A549 treated with RU486 at 1 μM for 4 hours (cell line): ENCODE measurements at places on chromosomes 3 and 15. TPM values are rescaled to one million over a fixed set of nuclear protein-coding genes. Genes with fewer than 3 reads are reported as not detected.

POC1A gene
- 15.2 to 19.4 TPM (median 18.7 TPM) in 5 replicates for total RNA-seq

CCDC9B gene
- 13.4 to 21.7 TPM (median 17.2 TPM) in 5 replicates for total RNA-seq

CHDH gene
- total RNA-seq: 1.8 to 3.4 TPM (median 2.4 TPM) in 5 replicates

SQOR gene
- 70.0 to 86.5 TPM (median 76.1 TPM) in 5 replicates for total RNA-seq

FBXL22 gene
- 0.14 to 0.31 TPM (median 0.19 TPM) in 5 replicates for total RNA-seq

KLHL6 gene
- not detected in 5 replicates for total RNA-seq

TMEM212 gene
- not detected in 5 replicates for total RNA-seq

ALS2CL gene
- total RNA-seq: 4.5 to 7.8 TPM (median 6.3 TPM) in 5 replicates

PEX5L gene
- not detected in 5 replicates for total RNA-seq

ANKUB1 gene
- not detected in 5 replicates for total RNA-seq

TMED3 gene
- 157 to 196 TPM (median 189 TPM) in 5 replicates for total RNA-seq

MOBP gene
- 0.05 to 0.20 TPM in 2 of 5 replicates, not detected in the others for total RNA-seq

ITIH1 gene
- not detected in 5 replicates for total RNA-seq

CMSS1 gene
- 49.1 to 65.4 TPM (median 60.1 TPM) in 5 replicates for total RNA-seq

PLSCR2 gene
- not detected in 5 replicates for total RNA-seq

HDGFL3 gene
- 51.2 to 81.8 TPM (median 55.6 TPM) in 5 replicates for total RNA-seq

TRIM42 gene
- not detected in 5 replicates for total RNA-seq

CSPG4 gene
- total RNA-seq: 0.07 to 0.14 TPM (median 0.09 TPM) in 5 replicates
